ENCODE measurements at places on chromosomes 13 and 19.
A peak's percentile ranks its signal among the peaks of the same experiment; 100 is the strongest.

- DNase-seq = no peak
Observed at GRCh38 chr19:40560092-40560507, 16.6 kb upstream of the SHKBP1 start.

DNA sequence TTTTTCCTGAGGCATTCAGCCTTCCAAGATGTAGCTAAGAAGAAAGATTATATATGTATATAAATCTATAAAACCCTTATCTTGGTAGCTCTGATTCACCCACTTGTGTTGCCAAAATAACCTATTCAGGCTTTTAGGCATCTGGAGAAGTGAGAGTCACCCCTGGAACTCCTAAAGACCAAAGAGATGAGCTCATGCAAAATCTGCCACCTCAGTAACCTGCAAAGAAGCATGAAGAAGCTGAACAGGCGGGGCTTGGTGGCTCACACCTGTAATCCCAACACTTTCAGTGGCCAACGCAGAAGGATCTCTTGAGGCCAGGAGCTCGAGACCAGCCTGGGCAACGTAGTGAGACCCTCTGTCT lies 393.7 kb downstream of the FOXO1 start:
- DNase-seq = no peak

- DNase-seq = no peak
Observed at GRCh38 chr13:29510651-29511084, 84.8 kb downstream of the SLC7A1 start.

DNA sequence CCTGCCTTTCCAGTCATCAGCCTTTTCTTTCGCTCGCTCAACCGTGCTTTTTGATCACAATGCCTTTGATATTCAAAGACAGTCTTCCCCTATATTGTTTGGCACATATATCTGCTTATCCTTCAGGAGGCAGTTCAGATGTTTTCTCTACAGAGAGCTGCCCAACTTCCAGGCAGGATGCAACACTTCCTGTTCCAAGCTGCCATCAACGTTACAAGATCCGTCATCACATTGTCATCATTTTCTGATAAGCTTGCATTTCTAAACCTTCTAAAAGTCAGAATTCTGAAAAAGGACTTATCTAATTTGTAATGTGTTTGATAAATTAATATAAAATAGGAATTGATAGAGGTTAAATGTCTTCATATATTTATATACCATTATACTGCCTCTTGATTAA lies 574.2 kb downstream of the TBC1D4 start:
- no peak for DNase-seq

GRCh38 chr19:45171211-45171623 lies 6.8 kb downstream of the TRAPPC6A start:
- no peak for DNase-seq

- DNase-seq = no peak
Observed at GRCh38 chr19:24054044-24054935, 32.7 kb upstream of the ZNF254 start.

DNA sequence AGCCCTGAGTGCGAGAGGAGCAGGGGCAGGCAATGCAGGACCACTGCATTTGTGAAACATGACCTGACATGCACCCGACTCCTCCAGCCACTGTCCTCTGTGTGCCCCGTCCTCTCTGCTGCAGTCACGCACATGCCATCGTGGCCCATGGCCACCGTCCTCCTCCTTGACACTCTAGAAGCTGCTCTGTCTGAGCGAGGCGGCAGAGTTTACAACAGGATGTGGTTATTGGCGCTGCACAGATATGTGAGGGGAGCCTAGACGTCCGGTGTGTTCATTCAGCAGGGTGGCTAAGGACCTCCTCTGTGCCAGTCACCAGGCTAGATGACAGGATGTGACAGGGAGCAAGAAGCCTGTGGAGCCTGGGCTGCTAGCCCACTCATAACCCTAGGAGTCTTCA lies 277.8 kb downstream of the FOXO1 start:
- DNase-seq = no peak

DNA sequence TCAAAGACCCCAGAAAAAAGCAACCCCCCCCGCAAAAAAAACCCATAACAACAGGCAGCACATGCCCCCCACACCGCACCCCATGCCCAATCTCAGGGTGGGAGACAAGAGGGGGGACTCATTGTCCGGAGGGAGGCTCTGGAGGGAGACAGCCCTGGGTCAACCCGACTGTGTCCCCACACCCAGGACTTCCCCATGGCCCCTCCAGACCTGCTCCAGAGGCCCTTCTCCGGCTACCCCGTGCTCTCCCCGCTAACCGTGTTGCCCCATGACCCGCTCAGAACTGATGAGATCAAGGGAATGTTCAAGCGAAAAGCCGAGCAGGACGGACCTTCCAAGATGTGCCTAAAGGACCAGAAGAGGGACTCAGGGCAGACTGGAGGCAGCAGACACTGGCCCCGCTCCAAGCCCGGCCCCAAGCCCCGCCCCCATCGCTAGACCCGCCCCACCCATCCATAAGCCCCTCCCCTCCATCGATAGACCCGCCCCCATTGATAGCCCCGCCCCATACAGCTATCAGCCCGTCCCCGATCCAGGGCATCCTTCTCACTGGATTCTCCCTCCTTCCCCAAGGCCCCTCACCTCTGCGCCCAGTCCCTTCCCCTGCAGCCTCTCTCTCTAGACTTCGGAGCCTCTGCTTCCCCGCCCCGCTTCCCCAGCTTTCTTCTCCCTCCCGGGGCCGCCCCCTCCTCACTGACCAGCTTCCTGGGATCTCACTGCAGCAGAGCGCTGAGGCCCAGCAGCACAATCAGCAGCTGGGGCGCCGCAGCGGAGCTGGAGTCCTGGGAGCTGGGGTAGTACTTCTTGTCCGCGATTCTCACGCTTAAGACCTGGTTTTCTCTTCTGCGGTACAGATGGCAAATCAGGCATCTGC lies 2.2 kb downstream of the BST2 start:
- DNase-seq = no peak

DNA sequence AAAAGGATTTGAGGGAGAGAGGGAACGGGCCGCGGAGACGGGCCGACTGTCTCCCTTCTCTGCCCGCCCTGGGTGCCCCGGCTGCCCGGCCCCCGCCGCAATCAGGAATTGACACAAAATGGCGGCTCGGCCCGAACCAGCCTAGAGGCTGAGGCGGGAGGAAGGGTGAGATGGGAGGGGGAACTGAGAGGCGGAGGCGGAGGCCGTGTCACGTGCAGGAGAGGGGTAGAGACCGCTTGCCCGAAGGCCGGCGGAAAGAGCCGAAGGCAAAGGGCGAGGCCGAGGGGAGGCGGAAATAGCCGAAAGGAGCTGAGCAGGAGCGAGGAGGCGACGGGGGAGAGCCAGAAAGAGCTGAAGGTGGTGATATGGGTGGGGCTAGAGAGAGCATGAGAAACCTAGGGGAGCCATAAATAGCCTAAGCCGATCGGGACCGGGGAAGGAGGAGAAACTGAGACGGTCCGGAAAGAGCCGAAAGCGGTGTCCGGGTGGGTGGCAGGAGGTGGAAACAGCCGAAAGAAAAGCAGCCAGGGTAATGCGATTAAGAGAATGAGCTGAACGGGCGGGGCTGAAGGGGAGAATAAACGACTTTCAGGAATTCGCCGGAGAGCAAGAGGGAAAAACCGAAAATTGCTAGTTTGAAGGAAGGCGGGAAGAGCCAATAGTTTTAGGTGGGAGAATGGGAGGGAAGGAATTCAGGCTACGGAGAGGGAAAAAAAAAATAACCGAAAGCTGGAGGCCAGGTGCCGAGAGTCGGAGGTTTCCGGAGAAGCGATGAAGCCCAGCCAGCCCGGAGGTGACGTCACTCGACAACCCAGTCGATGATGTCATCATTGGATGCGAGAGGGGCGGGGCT lies at the start of gene ZC3H4:
ZC3H4 (minus strand) TSS at position 780 of the 853 bp plus-strand sequence. CDS start 1,192 bp downstream, outside the sequence.
- DNase-seq = peak; percentile 97

GRCh38 chr19:33177417-33177979 lies 16.6 kb upstream of the LRP3 start:
- peak; percentile 80 for DNase-seq

DNA sequence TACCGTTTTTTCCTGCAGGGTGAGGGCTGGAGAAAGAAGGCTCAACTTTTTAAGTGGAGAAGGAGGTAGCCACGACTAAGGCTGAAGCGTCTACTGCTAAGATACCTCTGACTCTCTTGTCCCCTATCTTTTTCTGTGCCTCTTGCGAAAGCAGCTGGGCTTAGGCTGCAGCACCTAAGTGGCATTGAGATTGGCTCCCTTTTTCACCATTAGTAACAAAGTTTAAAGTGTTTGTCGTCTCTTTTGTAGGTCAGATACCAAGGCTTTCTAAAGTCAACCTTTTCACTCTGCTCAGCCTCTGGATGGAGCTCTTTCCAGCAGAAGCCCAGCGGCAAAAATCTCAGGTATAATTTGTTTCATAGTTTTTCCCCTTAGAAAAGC lies 887 bp downstream of the CDADC1 start:
- no peak for DNase-seq

DNA sequence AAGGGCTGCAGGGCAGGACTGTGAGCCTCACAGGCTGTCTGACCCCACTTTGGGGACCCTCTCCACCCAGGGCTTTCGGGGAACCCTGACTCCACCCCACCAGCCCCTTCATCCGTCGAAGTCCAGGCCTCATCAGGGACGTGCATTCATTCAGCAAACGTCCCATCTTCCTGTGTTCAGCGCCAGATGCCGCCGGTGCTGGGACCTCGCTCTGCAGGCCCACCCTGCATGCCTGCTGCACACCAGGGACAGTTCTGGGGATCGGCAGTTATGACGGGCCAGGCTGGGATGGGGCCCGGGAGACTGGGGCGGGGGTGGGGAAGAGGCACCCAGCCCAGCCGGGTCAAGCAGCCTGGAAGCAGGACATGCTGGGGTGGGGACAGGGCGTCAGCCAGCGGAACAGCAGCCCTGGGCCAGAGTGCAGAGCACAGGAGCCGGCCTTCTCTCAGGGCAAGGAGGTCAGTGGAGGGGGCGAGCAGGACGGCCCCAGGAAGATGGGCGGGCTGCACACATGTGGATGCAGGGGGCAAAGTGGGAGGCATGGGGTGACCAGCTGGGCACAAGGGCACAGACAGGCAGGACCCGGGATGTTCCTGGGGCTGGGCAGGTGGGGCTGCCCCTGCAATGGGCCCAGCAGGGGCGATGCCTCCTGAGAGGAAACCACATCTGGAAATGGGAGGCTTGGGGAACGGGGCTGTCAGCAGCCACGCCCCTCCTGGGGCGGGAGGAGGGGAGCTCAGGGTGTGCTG lies 5.1 kb downstream of the GAMT start:
- no peak for DNase-seq

DNA sequence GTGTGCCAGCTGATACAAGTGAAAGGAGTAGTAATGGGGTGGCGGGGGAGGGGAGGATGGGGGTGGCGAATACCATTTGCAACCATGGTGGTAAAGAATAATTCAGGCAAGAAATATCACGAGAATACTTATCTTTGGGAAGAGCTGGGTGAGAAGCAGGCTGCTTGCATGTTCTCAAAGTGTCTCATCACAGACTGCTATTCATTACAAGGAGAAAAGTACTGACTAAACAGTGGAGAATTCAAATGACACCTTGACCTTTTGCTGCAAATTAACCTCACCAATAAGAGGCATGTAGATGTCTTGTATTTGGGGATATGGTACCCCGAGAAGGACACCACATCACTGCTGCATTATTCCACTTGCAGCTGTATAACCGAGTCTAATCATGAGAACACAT lies 585.7 kb upstream of the GPC6 start:
- no peak for DNase-seq

GRCh38 chr13:79241697-79242096 lies 164.4 kb downstream of the RBM26 start:
- DNase-seq = no peak

GRCh38 chr13:75636436-75637180 lies 478 bp downstream of the LMO7 start:
- peak; percentile 33 for DNase-seq

- DNase-seq = peak; percentile 84
Observed at GRCh38 chr13:21079761-21080592, 18.6 kb upstream of the LATS2 start.

GRCh38 chr19:17755977-17756670 lies 4.8 kb downstream of the FCHO1 start:
- no peak for DNase-seq

DNA sequence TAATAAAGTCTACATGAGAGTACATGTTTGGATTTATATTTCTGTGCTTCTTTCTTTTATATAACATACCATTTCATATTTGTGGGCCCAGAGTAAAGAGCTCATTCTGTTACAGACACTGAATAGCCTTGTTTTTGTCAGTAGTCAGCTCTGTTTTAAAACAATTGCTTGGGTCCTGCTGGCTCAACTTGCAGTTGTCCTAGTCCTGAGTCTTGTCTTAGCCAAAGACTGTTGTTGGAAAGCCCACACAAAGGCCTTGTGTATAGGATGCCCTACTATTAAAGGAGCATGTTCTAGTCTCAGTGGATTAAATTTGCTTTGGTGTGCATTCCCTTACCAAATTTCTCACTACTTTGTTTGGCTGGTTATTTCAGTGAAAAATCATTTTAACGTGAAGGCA lies 3.8 kb upstream of the KCNRG start:
- no peak for DNase-seq

GRCh38 chr13:25752957-25753551 lies 298.8 kb downstream of the SHISA2 start:
- no peak for DNase-seq

- no peak for DNase-seq
Observed at GRCh38 chr19:5536337-5536894, 31.3 kb downstream of the TINCR start.

All from HL-60 (cell line).